Gastrocnemius medialis (tissue), 4 donors: ENCODE measurements at places on chromosomes 6 and 20. TPM values are rescaled to one million over a fixed set of nuclear protein-coding genes. Genes with fewer than 3 reads are reported as not detected.

- no peak for DNase-seq
These were observed 1.3 kb downstream of the NKAIN2 start for GRCh38 chr6:123804787-123805540.

Gene ADGRG6
- total RNA-seq, result 6.0 TPM

Gene ZBTB46
- total RNA-seq, result 6.9 TPM

Gene SMOC2
- total RNA-seq, result 34.4 TPM

GRCh38 chr6:156598071-156598854, 178.9 kb upstream of the ARID1B start:
- DNase-seq, result no peak

DNA sequence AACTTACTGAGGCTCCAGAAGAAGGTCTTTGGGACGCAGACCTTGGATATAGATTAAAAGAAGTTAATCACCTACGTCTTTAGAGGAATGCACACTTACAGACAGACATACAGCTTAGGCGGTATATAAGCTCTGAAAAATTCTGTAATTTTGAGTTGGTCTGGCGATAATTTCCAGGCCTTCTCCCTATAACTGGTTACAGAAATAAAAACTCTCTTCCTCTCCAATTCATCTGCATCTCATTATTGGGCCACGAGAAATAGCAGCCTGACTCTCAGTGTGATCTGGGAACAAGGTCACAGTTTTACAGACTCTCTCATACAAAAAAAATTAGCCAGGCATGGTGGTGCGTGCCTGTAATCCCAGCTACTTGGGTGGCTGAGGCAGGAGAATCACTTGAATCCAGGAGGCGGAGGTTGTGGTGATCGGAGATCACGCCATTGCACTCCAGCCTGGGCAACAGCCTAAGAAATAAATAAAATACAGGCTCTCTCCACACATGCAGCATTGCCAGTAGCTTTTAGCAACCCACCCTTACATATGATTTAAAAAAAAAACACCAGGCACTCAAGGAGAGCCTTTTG, 4.7 kb downstream of the ZBTB24 start:
- DNase-seq, result no peak

DNA sequence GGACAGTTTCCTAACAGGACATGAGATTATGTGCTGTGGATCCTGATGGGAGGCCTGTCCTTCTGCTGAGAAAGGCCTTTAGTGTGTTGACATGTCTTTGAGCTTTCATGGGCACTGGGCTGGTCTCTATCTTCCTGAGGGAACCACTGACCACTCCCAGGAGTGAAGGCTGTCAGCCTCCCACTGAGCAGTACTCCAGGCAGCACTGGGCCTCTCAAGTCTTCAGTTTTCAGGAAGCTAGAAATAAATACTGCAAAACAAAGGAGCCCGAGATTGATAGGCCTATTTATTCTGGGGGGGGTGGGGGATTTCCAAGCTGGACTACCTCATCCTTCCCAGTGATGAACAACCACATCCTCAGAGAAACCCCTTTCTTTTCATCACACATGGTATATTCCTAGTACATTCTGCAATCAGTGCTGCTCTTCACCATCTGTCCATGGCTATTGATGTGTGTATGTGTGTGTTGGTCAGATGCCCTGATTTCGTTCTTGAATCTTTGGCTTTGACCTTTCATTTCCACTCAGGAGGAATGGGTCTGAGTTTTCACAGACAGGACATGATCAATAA, 180.9 kb upstream of the SPTLC3 start:
- no peak for DNase-seq

DNA sequence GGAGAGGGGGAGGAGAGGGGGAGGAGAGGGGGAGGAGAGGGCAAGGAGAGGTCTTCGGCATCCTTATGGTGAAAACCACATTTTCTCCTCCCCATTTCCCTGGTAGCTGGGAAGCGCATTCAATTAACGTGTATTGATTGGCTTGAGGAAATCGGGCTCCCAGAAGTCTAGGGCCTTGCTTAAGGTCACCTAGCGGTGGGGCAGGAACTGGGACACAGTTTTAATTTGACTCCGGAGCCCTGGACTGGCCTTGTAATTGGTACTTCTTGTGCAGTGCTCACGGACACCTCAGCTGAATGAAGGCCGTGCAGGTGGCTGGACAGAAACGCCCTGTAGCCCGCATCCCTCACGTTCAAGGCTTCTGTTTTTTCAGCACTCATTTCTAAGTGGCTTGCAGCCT, 42.8 kb downstream of the CTCFL start:
- DNase-seq, result no peak
